ENCODE measurements at places on chromosomes 12 and 14.
A peak's percentile ranks its signal among the peaks of the same experiment; 100 is the strongest.

- DNase-seq = no peak
Observed at GRCh38 chr12:59632408-59632807, 36.6 kb downstream of the SLC16A7 start.

DNA sequence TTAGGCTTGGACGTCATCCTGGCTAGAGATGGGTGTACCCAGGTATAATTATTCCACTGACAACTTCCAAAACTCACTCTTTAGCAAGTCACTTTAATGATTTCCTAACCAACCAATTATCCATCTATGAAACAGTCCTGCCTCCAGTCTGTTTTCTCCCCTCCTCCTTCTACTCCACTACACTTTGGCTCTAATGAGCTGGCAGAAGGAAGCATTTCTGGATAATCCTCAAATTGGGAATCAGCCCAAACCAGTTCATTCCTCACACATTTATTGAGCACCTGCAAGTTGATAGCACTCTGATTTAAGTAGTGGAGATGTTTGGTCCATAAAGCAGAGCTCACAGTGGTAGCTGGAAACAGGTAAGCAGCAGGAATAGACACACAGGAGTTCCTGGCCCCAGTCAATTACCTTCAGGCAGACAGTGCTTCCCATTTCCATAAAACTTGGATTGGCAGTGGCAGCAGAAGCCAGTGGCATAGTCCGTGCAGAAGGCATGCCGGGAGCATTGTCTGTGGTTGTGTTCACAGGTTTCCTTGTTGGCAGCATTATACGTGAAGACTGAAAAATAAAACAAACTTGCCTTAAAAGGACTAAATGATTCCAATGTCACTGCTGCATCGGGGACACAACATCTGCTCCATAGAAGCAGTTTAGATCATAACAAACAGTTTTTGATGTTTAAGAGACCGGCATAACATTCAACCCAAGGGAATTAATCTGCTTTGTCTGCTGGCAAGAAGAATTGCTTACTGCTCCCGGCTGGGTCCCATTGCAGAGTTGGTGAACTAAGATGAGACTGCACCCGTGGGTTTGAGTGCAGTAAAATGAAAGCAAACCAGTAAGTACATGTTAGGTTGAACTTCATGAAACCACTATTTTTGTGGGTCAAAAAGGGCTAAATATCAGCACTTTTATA is 26.2 kb downstream of the NID2 start:
- DNase-seq = no peak

- no peak for DNase-seq
Observed at GRCh38 chr12:116337312-116337711, 59.8 kb upstream of the MED13L start.

- DNase-seq = peak; percentile 86
Observed at GRCh38 chr12:6554168-6555017, 1.4 kb downstream of the IFFO1 start.

GRCh38 chr12:40056373-40056772 is 49.5 kb downstream of the SLC2A13 start:
- DNase-seq = no peak

DNA sequence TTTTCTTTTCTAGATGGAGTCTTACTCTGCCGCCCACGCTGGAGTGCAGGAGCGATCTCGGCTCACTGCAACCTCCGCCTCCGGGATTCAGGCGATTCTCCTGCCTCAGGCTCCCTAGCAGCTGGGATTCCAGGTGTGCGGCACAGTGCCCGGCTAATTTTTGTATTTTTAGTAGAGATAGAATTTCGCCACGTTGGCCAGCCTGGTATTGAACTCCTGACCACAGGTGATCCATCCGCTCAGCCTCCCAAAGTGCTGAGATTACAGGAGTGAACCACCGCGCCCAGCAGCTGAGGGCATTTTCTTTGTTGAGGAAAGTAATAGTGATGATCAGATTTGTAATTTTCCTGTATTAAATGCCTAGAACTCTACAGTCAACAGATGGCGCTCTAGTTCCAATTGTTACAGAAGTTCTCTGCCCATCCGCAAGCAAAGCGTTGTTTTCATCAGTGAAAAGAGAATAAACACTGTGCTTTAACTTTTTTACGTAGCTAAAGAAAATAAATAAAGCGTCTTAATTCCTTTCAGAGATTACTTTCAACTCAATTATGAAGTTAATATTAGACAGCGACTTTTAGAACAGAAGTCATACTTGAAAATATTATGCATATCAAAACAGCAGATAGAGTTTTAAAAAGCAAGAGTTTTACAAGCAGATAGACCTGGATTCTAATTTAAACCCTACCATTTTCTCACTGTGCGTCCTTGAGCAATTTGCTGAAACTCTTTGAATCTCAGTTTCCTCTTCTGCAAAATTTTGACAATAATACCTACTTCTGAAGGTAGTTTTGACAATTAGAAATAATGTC is 335.1 kb downstream of the DUSP6 start:
- DNase-seq = peak; percentile 53

- no peak for DNase-seq
Observed at GRCh38 chr14:91412939-91413338, 4.7 kb downstream of the CCDC88C start.

DNA sequence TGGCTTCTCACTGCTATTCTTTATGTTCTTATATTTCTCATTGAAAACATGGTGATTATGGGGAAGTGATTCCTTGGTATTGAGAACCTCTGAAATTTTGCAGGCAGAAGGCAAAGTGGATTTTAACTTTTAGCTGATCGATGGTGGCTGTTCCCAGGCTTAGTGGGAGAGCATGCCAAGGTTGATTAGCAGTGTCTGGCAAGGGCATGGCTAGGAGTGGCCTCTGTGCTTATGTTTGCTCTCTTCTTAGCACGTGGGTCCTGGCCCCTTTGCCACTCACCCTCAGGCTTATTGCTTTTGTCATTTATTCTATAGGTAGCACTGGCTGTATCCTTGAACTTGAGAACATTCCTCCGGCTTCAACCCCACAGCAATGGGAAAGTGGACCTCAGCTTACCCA is 2.1 kb downstream of the MVK start:
- no peak for DNase-seq

GRCh38 chr14:85566603-85567002 is 36.7 kb downstream of the FLRT2 start:
- DNase-seq = no peak

DNA sequence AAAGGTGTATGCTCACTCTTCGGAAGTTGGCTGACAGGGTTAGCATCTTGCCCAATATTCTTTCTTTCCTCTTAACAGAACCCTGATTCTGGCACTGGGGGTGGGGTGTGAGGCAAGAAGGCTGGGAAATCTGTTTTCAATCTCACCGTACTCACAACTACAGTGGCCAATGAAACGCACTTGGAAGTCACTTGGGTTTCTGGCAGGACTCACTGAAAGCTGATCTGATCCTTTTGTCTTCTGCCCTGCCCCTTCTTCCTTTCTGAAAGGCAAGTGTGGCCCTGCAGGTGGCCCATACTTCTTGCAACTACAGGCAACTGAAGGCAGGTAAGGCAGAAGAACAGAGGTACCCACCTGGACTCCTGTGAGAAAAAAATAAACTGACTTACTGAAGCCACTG is 106.9 kb downstream of the STXBP6 start:
- DNase-seq = no peak

GRCh38 chr12:1188016-1188415 is 197.0 kb downstream of the ERC1 start:
- DNase-seq = no peak

GRCh38 chr14:79580414-79580813 is 630.9 kb downstream of the DIO2 start:
- no peak for DNase-seq
